ENCODE measurements at places on chromosomes 4 and X. TPM values are rescaled to one million over a fixed set of nuclear protein-coding genes. Genes with fewer than 3 reads are reported as not detected.

Gene UCHL1
- total RNA-seq = 2,441 TPM

Gene XAGE3
- total RNA-seq = not detected

Gene PRDM8
- 3.4 TPM for total RNA-seq

Gene IQCM
- total RNA-seq = 0.21 TPM

Gene CLRN2
- total RNA-seq = not detected

Gene MAGIX
- total RNA-seq = 1.8 TPM

Gene CASP3
- 57.9 TPM for total RNA-seq

Gene UBQLN2
- 12.4 TPM for total RNA-seq

Gene TMEM144
- 5.4 TPM for total RNA-seq

Gene MCF2
- not detected for total RNA-seq

Gene ZAR1
- not detected for total RNA-seq

Gene FRMPD3
- 0.03 TPM for total RNA-seq

Gene PROM1
- total RNA-seq = 0.02 TPM

Gene LRRC66
- not detected for total RNA-seq

Gene MAGEA4
- total RNA-seq = not detected

Gene TLR7
- not detected for total RNA-seq

Gene RBM47
- total RNA-seq = 2.8 TPM

Gene PITX2
- 18.3 TPM for total RNA-seq

Gene RXFP1
- total RNA-seq = not detected

Gene SYTL4
- total RNA-seq = 5.7 TPM

Gene SULT1B1
- 0.10 TPM for total RNA-seq

Gene LRIT3
- total RNA-seq = not detected

Gene GC
- not detected for total RNA-seq

Gene TRMT10A
- 11.3 TPM for total RNA-seq

Gene WNK3
- total RNA-seq = 3.3 TPM

Gene CTAG1B
- total RNA-seq = not detected

Gene SMPX
- not detected for total RNA-seq

Gene PAK3
- total RNA-seq = not detected

Gene HS6ST2
- not detected for total RNA-seq

Gene VGLL1
- total RNA-seq = not detected

Gene PDLIM3
- total RNA-seq = 6.0 TPM

Gene XK
- total RNA-seq = 2.0 TPM

Gene MAGED4
- 6.9 TPM for total RNA-seq

Gene IL2
- not detected for total RNA-seq

Gene CSAG3
- total RNA-seq = not detected

Gene MID2
- 5.7 TPM for total RNA-seq

Gene XAGE1A
- 1.0 TPM for total RNA-seq

Gene DKK2
- not detected for total RNA-seq

Gene GAGE13
- not detected for total RNA-seq

Gene SRPX2
- 0.22 TPM for total RNA-seq

Gene OPHN1
- total RNA-seq = 2.7 TPM

Gene SLC16A2
- total RNA-seq = 6.6 TPM

Gene GLRA3
- total RNA-seq = not detected

Gene EVC2
- total RNA-seq = not detected

Gene GABRQ
- total RNA-seq = not detected

Gene QRFPR
- total RNA-seq = not detected

Gene TMEM271
- not detected for total RNA-seq

Gene GASK1B
- 217 TPM for total RNA-seq

Gene PLXNA3
- 9.7 TPM for total RNA-seq

Gene PCDH18
- 2.5 TPM for total RNA-seq

Data from A172 (cell line).